Stimulated activated CD4-positive, alpha-beta T cell treated with anti-CD3 and anti-CD28 coated beads, Interleukin-2, amount 100 ng/mL, for 24 hours (primary cell): ENCODE measurements at places on chromosomes 5 and 9.

- no peak for DNase-seq
Observed at GRCh38 chr5:52983731-52984636, 5.2 kb upstream of the ITGA2 start.

DNA sequence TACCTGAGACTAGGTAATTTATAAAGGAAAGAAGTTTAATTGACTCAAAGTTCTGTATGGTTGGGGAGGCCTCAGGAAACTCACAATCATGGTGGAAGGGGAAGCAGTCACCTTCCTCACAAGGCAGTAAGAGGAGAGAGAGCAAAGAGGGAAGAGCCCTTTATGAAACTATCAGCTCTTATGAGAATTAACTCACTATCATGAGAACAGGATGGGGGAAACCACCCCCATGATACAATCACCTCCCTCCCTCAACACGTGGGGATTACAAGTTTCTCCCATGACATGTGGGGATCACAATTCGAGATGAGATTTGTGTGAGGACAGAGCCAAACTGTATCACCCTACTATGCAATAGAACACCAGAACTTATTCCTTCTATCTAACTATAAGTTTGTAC lies 27.9 kb downstream of the CD274 start:
- no peak for DNase-seq

DNA sequence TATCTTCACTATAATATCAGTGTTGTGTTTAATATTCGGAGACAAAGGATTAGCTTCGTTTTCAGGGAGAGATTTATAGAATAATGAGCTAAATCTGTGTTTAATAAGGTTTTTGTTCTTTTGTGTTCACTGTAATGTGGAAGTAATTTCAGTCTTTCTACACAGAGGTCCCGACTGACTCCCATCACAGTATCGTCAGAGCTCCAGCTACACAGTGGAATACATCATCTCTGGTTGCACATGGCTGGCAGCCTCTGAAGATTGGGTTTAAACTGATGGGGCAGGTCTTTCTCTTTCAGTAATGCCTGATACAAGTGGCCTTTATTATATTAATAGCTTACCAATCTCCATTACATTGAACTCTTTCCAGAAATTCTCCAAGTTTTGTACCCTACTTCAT lies 736.7 kb upstream of the RIOK2 start:
- DNase-seq, result no peak

- no peak for DNase-seq
Observed at GRCh38 chr5:103234239-103234975, 24.2 kb upstream of the MACIR start.

- no peak for DNase-seq
Observed at GRCh38 chr9:26264709-26265601, 586.7 kb upstream of the TUSC1 start.

- DNase-seq, result no peak
Observed at GRCh38 chr5:66958980-66959641, 237.5 kb downstream of the CD180 start.

GRCh38 chr9:130780865-130781504 lies 54.1 kb upstream of the ABL1 start:
- no peak for DNase-seq
